ENCODE measurements at places on chromosomes 12 and 14.

- DNase-seq: no peak
Measured at GRCh38 chr14:79727900-79728299, 483.4 kb downstream of the DIO2 start.

GRCh38 chr14:92022036-92022435 is 17.8 kb downstream of the TRIP11 start:
- no peak for DNase-seq

GRCh38 chr14:96059519-96060135 is 20.5 kb downstream of the C14orf132 start:
- no peak for DNase-seq

- DNase-seq: no peak
Measured at GRCh38 chr12:99110868-99111267, 465.8 kb downstream of the APAF1 start.

DNA sequence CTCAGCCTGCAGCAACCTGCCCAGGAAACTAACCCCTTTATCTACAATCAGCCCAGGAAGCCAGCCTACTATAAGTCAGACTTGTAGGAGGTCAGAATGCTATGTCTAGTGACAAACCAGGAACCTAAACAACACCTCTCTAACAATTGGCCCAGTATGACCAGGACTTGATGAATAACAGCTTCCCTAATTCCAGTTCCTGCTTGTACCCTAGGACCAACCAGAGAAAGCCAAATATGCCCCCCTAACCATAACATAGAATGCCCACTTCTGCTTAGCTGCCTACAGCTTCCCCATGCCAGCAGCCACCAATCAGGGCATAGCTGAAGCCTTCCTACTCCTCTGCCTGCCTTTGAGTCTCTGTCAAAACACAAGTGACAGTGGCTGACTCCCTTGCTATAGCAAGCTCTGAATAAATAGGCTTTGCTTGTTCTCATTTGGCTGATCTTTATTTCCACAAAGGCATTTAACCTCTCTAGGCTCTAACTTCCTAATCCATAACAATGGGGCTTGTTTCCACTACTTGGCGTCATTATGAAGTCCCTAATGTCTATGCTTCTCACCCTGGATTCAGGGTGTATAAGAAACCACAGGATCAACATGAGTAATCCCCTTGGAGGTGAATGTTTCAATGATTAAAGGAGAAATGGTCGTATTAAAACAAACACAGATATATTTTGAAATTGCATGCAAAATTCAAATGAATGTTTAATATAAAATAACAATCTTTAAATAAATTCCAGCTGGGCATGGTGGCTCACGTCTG is 220.2 kb downstream of the ANO6 start:
- no peak for DNase-seq

GRCh38 chr12:117526757-117527478 is 165.5 kb upstream of the NOS1 start:
- no peak for DNase-seq

DNA sequence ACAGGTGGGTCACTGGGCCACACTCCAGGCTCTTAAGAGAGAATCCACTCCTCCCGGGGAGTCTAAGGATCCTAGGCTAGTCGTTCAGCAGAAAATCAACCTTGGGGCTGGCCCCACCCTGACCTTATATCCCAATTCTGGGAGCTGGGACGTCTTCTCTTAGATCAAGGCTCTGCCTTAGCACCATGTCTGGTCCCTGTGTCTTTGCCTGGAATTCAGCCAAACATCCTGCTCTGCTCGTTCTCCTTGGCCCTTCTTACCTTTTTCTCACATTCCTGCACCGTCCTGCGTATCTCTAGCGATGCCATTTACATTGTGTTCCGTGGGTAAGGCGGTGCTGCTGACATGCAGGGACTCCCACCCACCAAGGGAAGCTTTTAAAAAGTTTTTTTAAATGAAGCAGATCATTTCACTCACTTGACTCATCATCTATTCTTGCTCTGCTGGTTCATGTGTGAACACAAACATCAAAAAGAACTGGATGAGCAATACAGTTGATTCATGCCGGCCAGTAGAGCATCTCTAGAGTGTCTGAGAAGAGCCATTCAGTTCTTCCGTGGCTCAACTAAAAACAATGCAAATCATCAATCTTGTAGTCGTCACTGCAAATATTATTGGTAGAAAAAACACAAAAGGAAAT is 50.2 kb downstream of the KCNK13 start:
- no peak for DNase-seq

DNA sequence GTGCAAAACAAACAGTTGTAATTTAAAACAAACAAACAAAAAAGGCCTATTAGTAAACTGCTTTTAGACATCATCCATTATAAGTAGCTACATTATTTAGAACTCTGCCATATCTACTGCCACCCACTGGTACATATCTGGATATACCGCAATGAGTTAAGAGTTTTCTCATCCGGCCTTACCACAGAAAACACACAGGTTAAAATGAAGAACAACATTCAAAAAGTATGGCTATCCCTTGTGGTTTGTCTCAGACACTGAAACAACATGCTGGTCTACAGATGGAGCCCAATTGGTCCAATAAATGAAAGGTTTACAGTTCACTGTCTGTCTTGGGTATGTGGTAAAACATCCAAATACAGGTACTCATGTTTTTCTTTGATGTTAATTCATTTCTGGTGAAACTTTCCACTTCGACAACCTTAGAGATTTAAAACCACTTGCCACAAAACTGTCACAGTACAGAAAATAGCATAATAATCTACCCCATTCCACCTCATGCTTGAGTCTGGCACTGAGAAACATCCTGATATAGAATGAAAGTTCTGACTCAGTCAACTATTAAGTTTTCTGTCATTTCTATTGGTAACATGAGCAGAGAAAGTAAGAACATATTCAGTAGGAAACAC is 354.3 kb downstream of the CEP128 start:
- no peak for DNase-seq

DNA sequence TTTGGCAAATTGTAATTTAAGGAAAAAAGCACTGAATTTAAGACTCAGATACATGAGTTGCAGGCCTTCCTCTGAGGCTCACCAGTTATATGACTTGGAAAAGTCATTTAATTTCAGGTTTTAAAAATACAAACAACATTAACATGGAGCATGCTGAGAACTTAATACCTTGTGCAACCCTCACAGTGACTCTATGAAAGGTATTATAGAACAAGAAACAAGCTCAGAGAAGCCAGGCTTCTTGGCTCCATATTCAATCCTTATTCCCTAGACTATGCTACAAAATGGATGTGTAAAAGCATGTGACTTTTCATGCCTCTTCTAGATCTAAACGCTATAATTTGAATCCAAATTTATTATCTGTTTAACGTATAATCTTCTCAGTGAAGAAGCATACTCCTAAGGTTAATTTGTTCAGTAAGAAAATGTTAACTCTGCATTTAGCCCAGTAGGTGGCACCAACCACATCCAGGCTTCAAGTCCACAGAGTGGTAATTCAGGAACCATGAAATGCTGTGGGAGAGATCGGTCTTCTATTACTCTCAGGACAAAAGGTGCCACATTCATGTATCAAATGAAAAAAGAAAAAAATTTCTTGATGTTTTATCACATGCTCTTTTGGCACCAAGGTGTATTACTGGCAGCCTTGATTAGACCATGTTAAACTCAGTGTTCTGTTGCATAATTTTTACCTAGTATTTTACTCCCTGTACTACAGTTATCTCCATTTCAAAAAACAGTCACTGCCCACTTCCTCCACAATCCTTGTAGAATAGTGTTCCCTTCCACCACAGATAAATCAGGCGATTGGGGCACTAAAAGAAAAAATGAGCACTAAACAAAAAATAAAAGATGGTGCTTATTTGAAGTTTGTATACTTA is 9.3 kb downstream of the CCDC196 start:
- DNase-seq: no peak

- no peak for DNase-seq
Measured at GRCh38 chr12:78164154-78164553, 333.5 kb downstream of the NAV3 start.

GRCh38 chr14:79680087-79680486 is 531.2 kb downstream of the DIO2 start:
- no peak for DNase-seq

DNA sequence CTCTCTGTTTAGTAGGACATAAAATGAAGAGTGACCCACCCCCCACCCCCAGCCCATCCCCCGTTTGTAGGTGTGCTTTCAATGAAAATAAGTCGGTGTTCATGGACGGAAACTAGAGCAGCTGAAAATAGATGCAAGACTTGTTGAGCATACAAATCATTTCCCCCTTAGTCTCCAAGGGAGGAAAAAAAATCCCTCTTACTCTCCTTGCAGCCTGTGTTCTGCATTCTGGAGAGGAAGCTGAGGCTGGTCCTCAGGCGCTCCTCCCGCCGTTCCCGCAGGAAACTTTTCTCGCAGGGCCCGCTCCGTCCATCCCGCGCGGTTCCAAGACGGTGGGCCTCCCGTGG is 259.0 kb upstream of the E2F7 start:
- no peak for DNase-seq

- no peak for DNase-seq
Measured at GRCh38 chr14:98926146-98926545, 345.9 kb downstream of the BCL11B start.

DNA sequence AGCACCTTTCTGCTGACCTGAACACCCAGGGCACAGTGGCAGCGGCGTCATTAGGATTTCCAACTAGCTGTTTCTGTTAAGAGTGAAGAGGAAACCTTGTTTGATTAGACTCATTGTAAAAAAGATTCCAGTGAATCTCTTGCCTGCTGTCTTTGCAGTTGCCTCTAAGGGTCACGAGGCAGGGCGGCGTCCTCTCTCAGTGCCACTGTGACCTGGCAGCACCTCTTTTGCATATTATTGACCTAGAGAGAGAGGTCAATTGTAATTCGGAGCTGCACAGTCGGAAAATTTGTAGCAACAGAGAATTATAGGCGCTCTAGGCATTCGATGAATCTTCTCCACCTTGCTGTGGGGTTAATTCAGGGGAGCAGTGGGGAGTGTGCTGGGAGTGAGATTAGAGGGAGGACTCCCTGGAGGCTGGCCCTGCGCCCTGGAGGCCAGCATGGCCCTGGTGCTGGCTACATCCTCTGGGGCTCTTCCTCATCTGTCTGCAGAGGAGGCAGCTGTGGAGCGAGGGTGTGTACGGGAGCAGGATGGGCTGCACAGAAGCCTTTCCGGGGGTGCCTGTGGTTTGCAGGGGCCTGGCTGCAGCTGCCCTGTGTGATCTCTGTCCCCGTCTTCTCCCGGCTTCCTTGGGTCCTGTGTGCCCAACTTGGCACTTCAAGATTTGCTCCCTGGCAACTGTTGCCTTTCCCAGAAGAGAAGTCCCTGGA is 14.3 kb downstream of the PACS2 start:
- no peak for DNase-seq

- no peak for DNase-seq
Measured at GRCh38 chr14:69204753-69205152, 13.5 kb downstream of the EXD2 start.

GRCh38 chr12:76554405-76555230 is 5.0 kb downstream of the OSBPL8 start:
- no peak for DNase-seq

DNA sequence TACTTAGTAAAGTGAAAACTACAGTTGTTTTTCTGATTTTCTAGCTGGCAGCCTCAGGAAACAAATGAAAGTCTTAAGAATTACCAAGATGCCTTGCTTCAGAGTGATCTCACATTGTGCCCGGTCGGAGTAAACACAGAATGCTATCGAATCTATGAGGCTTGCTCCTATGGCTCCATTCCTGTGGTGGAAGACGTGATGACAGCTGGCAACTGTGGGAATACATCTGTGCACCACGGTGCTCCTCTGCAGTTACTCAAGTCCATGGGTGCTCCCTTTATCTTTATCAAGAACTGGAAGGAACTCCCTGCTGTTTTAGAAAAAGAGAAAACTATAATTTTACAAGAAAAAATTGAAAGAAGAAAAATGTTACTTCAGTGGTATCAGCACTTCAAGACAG is 28.9 kb downstream of the RXYLT1 start:
- DNase-seq: no peak

GRCh38 chr12:119308708-119309456 is 25.6 kb upstream of the CCDC60 start:
- DNase-seq: no peak

GRCh38 chr12:19819231-19819630 is 379.9 kb downstream of the AEBP2 start:
- DNase-seq: no peak

DNA sequence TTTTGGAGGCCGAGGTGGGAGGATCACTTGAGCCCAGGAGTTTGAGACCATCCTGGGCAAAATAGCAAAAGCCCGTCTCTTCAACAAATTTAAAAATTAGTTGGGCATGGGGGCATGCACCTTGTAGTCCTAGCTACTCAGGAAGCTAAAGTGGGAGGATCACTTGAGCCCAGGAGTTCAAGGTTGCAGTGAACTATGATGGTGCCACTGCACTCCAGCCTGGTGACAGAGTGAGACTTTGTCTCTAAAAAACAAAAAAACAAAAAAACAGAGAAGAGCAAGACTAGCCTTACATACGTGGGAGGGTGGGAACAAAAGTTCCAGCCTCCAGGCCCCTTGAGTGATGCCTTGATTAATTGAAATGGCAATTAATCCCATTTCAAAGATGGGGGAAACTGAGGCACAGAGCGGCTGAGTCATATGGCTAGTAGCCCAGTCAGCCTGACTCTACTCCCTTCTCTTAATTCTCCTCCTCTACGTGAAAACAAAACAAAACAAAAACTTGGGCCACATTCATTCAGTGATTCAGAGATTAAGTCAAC is 3.3 kb upstream of the FAM222A start:
- DNase-seq: no peak

- DNase-seq: no peak
Measured at GRCh38 chr12:31804185-31804504, 75.3 kb upstream of the AMN1 start.

GRCh38 chr12:70309348-70309747 is 56.7 kb upstream of the KCNMB4 start:
- no peak for DNase-seq

DNA sequence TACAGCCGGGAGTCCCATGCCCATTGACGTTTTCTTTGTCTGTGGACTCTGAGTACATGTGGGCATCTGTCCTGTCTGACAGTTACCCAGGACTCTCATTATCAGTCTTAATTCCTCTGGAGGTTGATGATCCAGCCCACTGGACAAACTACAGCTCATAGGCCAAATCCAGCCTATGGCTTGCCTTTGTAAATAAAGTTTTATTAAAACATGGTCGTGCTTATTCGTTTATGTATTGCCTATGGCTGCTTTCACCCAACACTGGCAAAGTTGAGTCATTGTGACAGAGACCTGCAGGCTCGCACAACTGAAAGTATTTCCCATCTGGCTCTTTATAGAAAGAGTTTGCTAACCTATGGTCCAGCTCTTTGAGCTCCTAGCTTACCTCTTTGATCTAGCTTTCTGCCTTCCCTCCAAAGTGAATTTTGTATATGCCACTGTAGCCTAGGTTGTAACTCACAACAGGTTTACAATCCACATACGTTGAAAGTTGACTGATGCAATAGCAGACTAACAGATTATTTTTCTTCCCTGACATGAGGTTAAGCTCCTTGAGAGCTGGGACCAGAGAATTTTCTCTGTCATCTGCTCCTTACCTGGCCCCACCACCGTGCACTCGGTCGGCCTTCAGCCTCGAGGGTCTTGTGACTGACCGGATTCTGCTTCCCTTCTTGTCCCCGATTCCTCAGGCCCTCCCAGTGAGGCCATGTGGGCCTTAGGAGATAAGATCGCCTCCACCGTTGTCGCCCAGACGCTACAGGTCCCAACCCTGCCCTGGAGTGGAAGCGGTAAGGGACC is 57.3 kb downstream of the ACACB start:
- DNase-seq: no peak

Data from stimulated activated CD4-positive, alpha-beta T cell treated with anti-CD3 and anti-CD28 coated beads, Interleukin-1b, Interleukin-23, amount 100 ng/mL, for 24 hours (primary cell).